ENCODE measurements at places on chromosomes 12 and 14.

DNA sequence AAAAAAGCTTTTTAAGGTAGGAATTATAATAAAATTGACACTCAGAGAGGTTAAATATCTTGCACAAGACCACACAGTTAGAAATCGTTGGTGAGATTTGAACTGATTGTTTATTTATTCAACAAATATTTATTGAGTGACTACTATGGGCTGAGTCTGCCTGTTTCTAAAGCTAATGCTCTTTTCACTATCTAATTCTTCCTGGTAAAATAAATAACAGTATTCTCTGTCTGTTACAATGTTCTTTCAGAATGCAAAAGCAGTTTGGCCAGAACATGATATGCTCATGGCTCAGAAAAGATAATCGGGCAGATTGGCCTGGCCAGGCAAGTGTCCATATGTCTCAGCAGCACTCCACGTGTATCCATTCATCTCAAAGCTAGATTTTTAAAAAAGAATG lies 82.0 kb downstream of the BTG1 start:
- DNase-seq = no peak

DNA sequence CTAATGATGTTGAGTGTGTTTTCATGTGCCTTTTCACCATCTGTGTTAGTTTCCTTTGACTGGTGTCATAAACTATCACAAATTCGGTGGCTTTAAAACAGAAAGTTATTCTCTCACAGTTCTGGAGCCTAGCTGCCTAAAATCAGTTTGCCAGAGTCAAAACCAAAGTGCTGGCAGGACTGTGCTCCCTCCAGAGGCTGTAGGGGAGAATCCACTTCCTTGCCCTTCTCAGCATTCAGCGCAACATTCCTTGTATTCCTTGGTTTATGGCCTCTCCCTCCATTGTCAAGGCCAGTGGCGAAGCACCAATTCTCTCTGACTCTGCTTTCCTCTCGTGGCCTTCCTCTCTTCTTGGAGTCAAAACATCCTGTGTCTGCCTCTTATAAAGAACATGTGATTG lies 174.2 kb upstream of the PDE3A start:
- DNase-seq = no peak

- no peak for DNase-seq
Observed at GRCh38 chr14:66498311-66498710, 9.6 kb upstream of the GPHN start.

DNA sequence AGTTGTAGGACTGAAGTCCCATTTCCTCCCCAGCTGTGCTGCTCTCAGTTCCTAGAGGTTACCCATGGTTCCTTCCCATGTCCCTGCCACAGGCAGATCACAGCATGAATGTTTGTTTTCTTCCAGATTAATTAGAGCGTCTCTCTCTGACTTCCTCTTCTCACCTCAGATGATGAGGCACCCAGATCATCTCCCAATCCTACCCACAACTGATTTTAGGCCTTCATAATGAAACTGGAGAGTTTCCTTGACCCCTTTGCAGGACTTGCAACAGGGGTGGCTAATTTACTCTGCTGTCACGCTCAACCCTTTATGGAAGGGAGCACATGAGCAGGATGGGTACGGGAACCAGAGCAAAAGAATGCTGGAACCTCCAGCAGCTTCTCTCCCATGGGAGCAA lies 32.1 kb upstream of the TXNRD1 start:
- DNase-seq = no peak

DNA sequence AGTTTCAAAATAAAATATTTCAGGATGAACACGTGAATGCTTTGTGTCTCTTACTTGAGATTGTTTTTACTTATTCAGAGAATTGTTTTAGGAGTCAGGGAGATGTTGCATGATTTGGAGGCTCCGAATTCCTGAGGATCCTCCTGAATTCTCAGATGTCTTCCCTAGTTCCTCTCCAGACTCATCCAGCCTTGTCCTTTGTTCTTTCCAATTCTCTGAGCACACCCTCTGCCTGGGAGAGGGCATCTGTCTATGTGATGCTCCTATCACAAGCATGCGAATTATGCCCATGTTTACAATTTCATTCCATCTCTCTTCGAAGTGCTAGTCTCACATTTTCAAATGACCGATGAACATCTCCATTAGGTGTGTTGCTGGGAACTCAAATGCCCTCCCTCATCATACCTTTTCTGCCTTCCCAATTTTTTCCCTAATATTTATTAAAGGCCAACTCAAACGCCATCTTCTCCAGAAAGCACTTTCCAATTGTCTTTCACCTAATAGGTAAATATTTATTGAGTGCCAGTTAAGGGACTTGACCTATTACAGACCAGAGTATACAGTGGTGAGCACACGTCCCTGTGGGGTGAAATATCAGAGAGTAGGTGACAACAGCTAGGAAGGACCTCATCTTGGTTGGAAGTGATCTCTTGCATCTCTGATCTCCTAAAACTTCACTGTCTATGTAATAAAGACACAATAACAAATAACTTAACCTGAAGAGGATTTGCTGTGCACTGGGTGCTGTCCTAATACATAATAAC lies 64.4 kb downstream of the ARF6 start:
- DNase-seq = no peak

DNA sequence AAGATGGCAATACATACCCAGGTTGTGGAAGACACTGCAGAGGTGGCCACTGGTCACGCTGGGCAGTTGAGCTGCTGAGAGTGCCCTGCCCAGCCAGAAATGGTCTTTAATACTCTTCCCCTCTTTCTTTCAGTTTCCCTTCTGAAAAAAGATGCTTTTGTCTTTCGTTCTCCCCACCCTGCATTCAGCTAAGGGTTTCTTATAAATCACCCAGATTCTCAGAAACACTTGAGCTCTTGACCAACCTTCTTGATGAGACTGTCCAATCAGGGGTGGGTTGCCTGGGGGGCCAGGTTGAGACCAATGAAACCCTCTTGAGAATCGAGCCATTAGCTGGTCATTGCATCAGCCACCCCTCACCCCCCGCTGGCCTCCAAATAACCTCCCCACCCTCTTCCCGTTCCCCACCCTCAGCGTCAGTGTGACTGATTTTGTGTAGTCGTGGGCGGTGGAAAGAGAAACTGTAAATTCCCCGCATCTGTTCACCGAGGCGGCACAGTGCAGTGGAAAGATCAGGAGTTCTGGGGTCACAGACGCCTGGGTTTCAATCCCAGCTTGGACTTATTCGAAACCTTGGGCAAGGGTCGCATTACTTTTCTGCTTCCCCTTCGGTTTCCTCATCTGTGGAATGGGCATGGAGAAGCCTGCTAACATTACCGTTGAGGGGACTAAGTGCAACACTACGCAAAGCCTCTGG lies 52.3 kb downstream of the SLC25A47 start:
- DNase-seq = no peak

- DNase-seq = no peak
Observed at GRCh38 chr14:104686624-104687517, 2.5 kb upstream of the INF2 start.

DNA sequence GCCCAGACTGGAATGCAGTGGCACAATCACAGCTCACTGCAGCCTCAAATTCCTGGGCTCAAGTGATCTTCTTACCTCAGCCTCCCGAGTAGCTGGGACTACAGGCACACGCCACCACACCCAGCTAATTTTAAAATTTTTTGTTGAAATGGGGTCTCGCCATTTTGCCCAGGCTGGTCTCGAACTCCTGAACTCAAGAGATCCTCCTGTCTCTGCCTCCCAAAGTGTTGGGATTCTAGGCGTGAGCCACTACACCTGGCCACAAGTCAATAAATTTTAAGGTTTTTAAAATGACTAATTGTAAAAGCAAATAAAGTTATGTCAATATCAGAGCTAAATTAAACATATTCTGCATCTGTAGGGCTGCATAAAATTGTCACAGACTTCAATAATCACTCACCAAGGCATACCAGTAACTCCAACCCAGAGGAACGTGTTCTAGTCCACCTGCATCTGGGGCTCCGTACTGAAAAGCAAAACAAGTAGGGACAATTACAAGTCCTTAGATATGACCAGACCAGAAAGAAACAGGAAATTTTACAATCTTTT lies 13.9 kb downstream of the GNS start:
- DNase-seq = no peak

- peak; percentile 4 for DNase-seq
Observed at GRCh38 chr12:94208622-94208966, 60.2 kb downstream of the PLXNC1 start.

DNA sequence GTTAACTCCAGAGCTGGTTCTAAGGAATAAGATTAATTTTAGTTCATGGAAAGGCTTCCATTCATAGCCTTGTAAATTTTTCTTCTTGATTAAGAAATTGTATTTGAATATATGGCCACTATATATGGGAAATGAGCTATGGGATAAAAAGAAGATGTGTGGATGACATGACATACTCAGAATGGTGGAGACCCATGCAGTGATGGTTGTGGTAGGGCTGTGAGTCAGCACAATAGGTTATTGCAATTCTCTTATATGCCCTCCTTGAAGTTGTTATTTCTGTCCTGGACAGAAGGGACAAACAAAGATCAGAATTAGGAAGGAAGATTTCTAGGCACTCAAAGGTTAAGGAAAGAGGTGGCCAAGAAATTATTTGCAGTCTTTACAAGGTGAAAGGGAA lies 21.5 kb downstream of the RASSF9 start:
- no peak for DNase-seq

DNA sequence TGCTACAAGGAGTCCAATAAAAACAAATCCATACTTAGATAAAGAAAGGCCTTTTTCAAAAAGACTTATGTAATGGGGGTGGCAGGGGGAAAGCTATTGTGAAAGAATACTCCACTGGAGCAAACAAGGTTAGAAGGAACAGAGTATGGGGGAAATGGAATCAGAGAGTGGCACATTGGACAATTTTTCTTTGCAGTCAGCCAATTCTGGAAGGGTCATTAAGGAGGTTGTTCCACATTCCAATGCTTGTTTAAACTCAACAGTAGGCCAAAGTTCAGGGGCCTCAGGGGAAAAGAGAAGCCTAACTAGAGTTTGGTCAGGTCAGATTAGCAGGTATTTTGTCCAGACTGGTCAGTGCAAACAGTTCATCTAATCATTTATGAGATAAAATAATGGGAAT lies 105.2 kb upstream of the RESF1 start:
- DNase-seq = no peak

DNA sequence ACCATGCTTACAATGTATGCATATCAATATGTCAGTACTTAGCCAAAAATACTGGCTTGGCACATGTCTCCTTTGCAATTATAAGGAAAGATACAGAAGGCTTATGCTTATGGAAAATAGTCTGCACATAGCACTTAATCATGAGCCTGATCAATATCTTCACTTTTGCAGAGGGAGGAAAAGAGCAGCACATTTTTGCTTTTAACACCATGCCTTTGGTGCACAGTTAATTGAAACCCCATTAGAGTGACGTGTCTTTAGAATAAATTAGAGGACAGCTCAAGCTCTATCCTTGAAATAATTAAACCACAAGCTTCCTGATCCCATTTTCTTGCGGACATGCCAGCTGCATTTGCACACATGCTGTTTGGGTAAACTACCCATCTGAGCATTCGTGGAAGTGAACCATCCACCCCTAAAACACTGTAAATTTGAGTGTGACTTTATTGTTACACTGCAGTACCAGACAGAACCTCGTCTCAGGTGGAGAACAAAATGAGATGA lies 839.9 kb upstream of the MGAT4C start:
- no peak for DNase-seq

- DNase-seq = no peak
Observed at GRCh38 chr14:93104961-93105360, 10.8 kb downstream of the ITPK1 start.

- DNase-seq = no peak
Observed at GRCh38 chr14:90603336-90603735, 206.5 kb downstream of the CALM1 start.

- DNase-seq = no peak
Observed at GRCh38 chr14:49545071-49545470, 41.1 kb downstream of the RPS29 start.

DNA sequence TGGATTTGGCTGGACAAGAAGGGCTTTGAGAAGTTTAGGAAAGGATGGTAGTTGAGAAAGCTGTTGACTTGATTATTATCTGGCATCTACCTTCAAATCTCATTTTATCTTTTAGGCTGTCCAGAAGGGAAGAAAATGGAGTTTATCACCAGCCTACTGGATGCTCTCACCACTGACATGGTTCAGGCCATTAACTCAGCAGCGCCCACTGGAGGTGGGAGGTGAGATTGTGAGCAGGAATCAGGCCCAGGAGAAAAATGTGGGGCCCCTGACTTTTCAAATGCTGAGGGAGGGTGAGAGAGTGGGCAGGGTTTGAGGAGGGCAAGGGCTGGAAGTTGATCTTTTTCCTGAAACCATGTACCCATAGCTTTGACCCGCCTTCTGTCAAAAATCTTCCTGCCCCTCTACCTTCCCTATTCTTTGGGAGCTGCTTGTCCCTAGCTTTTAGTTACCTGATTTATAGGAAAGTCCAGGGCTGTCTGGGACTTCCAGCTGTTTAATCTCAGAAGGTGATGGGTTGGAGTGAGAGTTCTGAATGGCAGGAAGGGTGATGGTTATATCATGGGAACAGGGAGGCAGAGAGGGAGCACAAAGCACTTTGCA lies 134.2 kb downstream of the SMOC1 start:
- DNase-seq = no peak

GRCh38 chr12:83462419-83462818 lies 775.7 kb downstream of the TMTC2 start:
- DNase-seq = no peak

DNA sequence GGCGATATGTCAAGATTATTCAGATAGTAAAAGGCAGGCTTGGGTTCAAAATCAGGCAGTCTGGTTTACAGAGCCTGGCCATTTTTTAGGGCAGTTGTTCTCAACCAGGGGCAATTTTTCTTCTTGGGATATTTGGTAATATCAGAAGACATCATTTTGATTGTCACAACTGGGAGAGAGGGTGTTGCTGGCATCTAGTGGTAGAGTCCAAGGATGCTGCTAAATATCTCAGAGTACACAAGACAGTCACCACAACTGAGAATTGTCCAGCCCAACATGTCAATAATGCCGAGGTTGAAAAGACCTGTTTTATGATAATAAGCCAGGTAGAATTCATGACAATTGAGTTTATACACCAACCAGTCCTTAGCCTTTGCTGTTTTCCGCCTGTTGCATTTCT lies 733.9 kb downstream of the NRXN3 start:
- DNase-seq = no peak

- no peak for DNase-seq
Observed at GRCh38 chr12:114263056-114263805, 142.7 kb downstream of the TBX5 start.

GRCh38 chr14:95959317-95959716 lies 79.8 kb upstream of the C14orf132 start:
- DNase-seq = no peak

- no peak for DNase-seq
Observed at GRCh38 chr14:39050389-39050788, 52.6 kb downstream of the SEC23A start.

DNA sequence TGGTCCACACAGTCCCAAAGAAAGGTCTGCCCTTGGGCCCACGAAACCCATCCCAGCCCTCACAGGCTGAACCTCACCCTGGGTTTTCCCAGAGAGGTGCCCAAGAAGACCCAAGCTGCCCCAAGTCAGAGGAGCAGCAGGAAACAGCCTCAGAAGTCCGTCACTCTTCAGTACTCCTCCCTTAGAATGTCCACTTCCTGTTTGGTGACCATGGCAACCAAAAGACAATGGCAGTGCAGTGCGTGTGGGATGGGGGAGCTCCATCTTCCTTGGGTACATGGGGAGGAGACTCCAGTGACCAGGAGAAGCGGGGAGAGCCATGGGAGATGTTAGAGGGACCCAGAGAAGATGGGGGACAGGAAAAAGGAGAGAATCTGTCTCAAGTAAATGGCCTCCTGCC lies 11.3 kb downstream of the SELPLG start:
- no peak for DNase-seq

- no peak for DNase-seq
Observed at GRCh38 chr12:45582986-45583659, 146.4 kb upstream of the ARID2 start.

Data from activated T-helper 1 cell treated with anti-CD3 and anti-CD28 coated beads, Interleukin-2, amount 50 U/mL, for 16 hours (primary cell).